ENCODE measurements at places on chromosomes 16 and 17.

DNA sequence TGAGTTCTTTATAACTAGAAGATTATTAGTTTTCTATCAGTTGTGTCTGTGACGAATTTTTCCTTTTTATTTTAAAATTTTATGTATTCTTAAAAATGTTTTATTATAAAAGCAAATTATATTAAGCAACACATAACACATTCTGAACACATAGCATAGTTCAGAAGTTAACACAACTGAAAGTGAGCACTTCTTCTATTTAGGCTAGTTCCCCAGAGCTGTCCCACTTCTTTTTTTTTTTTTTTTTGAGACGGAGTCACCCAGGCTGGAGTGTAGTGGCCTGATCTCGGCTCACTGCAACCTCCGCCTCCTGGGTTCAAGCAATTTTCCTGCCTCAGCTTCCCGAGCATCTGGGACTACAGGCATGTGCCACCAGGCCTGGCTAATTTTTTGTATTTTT, 37.7 kb upstream of the ALDH3A2 start:
- no peak for DNase-seq

- DNase-seq, result no peak
Observed at GRCh38 chr17:72588561-72588960, 467.7 kb downstream of the SOX9 start.

GRCh38 chr16:48128769-48129168, 27.0 kb downstream of the ABCC12 start:
- no peak for DNase-seq

DNA sequence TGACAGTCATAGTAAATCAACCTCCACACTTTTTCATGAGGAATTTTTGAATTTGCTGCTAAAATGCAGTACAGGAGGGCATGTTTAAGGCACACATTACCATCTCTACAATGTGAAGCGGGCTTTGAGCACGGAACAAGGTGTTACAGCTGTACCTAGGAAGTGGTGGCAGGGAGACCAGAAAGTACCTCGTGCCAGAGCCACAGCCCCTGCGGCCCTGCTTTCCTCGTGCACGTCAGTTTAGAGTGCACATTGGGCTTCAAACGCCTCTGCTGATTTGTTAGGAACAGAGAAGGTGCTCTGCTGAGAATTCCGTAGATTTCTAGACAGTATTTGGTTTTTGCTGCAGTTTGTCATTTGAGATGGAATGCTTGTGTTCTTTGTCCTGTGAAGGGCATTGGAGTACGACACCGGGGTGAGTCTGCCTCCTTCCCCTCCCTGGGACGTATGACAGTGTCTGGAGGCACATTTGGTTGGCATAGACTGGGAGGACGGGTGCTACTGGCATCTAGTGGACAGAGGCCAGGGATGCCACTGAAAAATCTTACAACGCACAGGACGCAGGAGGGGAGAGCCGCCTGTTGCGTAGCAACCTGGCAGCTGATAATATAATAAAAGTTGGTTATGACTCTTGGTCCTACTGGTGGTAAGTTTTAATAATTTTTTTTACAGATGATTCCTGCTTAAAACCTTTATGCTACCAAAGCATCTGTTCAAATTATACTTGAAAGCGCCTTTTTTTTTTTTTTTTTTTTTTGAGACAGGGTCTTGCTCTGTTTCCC, 9.1 kb downstream of the FOXK2 start:
- DNase-seq, result no peak

DNA sequence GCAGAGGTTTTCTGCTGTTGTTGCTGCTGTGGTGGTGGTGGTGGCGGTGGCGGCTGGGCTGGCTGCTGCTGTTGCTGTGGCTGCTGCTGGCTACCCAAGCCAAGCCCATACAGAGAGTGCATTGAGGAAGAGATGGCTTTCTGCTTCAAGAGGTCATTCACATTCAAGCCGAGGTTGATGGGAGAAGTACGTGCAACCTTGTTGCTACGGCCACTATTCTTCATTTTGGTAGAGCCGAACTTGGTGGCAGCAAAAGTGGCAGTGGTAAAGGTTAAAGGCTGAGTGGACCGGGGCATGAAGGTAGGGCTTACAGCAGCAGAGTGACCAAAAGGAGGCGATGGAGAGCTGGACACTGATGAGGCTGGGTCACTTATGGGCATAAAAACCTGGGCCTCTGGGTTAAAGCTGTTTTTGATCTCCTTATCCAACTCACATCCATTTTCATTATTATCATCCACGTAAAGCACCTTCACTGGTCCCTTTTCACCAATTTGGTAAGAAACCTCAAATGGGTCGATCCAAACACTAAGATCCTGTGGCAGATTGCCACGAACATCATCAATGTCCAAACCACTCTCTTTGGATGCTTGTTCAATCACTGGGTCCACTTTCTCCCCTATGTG, 2.8 kb downstream of the TOB1 start:
- peak; percentile 25 for DNase-seq

DNA sequence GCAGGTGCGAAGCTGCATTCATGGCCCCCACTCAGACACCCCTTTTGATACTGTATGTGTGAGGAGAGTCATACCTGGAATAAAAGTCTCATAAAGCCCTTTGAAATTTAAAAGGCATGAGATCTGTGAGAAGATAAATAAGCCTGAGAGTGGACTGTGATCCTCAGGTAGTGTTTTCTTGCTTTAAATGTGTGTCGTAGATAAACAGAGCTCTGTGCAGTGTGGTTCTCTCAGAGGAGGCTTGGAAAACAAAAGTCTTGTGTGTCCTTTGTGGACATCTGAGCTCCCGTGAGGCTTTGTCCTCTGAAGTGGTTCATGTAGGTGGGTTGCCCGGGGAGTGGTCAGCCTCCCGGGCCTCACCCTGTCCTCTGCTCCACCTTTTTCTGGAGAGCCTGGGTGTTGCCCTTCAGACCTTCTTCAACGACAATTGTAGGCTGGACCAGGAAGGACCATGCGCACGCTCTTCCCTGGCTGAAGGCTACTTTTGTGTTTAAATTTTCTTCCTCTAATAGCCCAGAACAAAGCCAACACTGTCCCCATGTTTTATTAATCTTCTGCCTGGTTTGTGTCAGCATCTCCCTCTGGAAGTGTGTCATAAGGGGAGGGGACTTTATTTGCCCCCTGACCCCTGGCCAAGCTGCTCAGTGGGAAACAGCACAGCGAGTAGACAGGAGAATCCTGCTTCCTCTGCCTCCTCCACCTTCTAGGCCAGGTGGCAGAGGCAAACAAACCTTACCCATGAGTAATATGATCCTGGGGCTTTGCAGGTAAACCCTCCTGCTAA, 151.2 kb downstream of the MSI2 start:
- DNase-seq, result no peak

DNA sequence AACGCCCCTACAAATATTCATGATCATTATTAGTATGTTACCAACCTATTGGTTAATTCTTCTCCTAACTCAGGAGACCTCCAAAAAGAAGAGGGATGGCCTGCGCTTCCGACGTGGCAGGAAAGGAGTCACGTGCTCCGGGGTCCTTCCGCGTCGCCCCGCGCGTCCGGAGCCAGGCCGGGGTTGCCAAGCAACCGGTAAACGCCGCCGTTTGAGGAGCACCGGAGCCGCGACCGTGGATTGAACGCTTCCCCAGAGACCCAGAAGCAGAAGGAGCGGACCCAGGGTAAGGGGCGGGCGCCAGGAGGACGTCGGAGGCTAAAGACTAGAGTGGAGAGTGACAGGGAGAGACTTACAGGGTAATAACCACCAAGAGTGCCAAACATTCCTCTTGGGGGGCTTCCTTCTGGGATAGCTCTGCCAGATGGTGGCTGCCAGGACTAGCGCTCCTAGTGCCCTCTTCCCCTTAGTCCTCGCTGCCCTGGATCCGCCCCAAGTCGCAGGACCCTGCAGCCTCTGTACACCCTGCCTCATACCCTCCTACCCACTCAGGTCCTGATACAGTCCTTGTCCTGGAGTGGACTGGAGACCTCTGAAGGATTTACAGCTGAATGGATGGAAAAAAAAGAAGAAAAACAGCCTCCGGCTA, at the start of gene DNAI2:
Gene DNAI2 (plus strand): TSS at position 175 of the 649 bp plus-strand sequence. CDS start 7,584 bp downstream, outside the sequence.
- DNase-seq, result peak; percentile 32

GRCh38 chr17:67506966-67507365, 129.9 kb downstream of the PITPNC1 start:
- no peak for DNase-seq

- no peak for DNase-seq
Observed at GRCh38 chr16:65658787-65659220, 536.9 kb upstream of the CDH11 start.

DNA sequence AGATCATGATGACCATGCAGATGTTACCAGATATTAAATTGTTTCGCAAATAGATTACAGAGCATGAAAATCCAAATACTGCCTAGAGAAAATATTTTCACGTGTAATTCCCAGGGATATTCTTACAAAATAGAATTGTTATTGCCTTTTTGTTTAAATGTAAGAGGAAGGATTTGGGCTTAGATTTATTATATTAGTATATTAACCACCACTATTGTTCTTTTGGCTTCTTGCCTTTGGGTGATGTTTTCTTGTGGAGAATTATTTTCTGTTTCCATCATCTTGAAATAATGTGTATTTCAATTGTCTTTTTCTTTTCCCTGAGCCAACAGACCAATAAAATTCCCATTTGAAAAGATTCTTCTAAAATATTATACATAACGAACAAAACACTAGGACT, 109.7 kb upstream of the NUDT7 start:
- no peak for DNase-seq

DNA sequence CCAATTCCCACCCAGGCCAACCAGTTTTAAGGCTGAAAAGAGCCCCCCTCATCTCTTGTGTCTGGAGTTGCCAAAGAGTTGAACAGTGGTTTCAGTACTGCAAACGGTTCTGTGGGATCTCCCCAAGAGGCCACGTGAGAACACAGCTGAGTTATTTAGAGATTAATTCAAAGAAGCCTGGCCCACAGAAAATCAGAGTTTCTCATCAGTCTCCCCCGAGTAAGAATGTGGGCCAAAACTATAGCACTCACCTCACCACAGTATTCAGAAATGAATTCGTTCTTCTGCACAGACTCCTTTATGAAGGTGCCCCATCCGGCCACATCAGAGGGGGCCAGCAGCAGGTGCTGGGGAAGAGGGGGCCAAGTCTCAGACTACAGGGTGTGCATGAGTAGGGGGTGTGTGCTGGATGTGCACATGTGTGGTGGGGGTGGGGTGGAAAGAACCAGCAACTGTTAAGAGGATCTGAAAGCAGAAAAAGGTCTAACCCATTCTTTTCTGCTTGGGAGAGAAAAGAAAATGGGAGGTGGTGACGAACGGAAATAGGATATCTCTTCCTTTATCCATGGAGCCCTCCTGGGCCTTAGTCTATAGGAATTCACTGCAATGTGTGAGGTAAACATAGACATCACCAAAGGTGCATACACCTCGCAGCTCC, 22.6 kb downstream of the CNTNAP1 start:
- DNase-seq, result no peak

GRCh38 chr17:19024101-19025078, 19.8 kb upstream of the FAM83G start:
- DNase-seq, result no peak

GRCh38 chr16:17469741-17470181, 999 bp downstream of the XYLT1 start:
- DNase-seq, result no peak

- DNase-seq, result no peak
Observed at GRCh38 chr17:50467114-50467854, 1.4 kb downstream of the CHAD start.

DNA sequence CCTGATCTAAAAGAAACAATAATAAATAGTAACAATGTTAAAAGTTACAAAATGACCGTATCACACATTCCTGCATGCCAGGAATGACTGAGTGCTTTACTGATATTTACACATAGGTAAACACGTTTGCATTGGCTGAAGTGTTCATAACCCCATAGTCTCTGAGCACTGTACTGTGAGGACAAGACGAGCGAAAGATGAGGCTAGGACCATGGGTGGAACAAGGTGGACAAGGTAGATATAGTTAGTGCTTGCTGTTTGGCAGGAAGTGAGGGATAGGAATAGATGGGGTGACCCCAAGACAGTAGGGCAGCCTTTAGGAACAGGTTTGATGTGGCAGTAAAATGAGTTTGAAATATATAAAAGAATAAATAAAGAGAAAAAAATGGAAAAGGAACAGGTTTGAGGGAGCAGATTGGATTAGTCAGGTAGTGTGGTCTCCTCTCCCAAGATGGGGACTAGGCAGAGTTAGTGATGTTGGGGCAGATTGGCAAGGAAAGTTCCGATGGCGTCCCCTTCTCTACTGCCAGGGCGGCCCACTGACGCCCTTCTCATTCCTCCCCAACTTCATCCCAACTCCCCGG, 452 bp upstream of the E2F4 start:
- no peak for DNase-seq

- DNase-seq, result no peak
Observed at GRCh38 chr17:47669081-47669480, 19.4 kb downstream of the KPNB1 start.

DNA sequence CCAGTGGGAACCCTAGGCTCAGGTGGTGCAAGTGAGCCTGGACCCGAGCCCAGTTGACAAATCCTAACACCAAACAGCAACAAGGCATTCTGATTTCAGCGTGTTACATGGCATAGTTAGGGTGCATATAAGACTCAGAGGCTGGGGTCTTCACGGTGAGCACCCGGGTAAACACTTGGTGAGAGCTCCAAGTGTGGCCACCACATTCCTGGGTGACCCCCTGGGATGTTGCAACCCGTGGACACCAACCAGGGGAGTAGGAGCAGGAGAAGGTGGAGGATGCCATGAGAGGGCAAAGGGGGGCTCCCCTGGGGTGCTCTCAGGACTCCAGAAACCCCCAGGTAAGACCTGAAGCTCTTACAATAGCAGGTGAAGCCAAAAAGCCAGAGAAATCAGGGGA, 69.9 kb upstream of the CDH5 start:
- DNase-seq, result no peak

DNA sequence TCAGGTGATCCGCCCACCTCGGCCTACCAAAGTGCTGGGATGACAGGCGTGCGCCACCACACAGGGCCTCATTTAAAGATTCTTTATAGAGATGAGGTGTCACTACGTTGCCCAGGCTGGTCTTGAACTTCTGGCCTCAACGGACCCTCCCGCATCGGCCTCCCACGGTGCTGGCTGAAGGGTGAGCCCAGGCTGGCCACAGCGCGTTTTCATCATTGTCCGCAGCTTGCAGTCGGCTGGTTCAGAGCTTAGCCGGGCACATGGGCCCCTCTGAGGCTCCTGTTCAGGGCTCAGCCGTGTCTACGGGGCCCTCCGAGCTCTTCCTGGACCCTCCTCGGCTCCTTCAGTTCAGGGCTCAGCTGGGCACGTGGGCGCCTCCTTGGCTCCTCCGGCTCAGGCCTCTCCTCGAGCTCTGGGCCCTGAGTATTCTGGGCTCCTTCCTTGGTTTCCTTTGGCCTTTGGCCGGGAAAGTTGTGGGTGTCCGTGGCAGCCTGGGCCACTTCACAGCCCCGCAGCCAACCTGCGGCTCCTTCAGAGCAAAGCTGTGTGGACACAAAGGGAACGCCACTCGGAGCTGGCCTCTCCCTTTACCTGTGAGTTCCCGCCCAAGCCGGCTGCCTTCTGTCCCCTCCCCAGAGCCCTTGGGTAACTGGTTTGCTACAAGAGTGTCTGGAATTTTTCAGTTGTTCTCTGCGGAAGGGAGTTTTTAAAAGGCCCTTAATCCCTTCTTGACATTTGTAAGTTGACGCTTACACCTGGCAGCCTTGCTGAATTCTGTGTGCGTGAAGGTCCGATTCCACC, 1.2 kb upstream of the MSLN start:
- no peak for DNase-seq

GRCh38 chr16:79598063-79598347, 2.5 kb downstream of the MAF start:
- no peak for DNase-seq

GRCh38 chr17:63694229-63694949, 5.5 kb downstream of the LIMD2 start:
- no peak for DNase-seq
